Stimulated activated CD4-positive, alpha-beta T cell treated with anti-CD3 and anti-CD28 coated beads, Interleukin-1b, Interleukin-23, amount 100 ng/mL, for 48 hours (primary cell): ENCODE measurements at places on chromosomes 3 and 15.

- DNase-seq, result no peak
These were observed 205.9 kb upstream of the LINGO1 start for GRCh38 chr15:77838595-77838994.

DNA sequence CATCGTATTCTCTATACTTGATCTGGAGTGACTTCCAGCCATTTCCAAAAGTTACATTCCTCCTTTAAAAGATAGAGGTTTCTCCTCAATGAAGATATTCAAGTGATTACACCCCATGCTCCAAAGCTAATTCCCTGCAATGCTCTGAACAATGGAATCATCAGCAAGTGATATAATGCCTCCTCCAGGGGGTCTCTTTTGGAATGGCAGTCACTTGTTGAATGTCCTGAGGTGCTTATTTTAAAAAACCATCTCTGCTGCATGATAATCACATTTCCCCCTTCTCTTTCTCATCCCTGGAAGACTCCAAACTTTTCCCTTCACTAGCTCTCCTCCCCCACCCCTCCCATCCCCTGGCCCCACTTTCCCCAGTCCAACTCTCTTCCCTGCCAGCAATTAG, 2.6 kb downstream of the LHFPL4 start:
- no peak for DNase-seq

DNA sequence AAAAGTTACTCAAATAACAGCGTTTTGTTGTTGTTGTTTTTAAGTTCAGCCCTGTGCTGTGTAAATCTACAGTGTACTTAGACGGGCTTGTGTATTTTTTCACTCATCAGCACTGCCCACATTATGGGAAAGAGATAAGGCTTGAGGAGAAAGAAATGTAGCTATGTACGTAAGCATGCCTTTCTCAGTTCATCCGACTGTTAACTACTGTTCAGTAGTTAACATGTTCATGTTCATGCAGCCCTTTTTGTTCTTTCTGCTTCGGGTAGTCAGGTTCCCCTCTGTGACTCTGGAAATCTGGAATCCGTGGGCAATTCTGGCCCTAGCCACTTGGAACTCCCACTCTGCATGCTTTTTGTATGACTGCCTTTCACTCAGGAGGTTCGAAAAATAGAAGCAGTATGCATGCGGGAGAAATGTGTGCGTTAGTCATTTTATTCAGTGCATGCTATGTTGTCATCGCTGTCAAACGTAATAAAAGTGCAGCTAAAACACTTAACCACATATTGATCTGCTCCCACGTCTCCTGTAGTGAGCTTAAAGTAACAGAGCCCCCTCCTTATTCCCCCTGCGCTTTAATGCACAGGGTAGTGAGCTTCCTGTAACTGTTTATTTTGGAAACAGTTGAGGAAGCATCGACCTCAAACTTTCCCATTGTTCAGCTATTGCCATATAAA, 283.1 kb upstream of the NR2F2 start:
- DNase-seq, result no peak

GRCh38 chr15:60228101-60228500, 169.7 kb downstream of the ANXA2 start:
- DNase-seq, result no peak

DNA sequence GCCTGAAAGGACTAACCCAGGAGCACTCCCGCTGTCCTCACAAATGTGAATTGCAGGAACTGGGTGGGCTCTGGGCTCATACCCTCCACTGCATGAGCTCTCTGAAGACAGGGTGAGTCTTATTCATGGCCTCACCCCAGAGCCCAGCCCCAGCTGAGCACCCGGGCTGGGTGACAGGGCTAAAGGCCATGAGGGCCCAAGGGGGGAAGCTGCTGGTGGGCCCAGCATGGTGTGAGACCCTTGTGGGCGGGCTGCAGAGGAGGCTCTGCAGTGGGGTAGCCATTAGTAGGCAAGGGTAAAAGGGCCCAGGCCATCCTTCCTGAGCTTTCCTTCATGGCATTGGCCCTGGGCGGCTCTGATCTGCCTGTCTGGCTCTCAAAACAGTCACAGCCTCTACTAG, 30.3 kb downstream of the SRPRB start:
- DNase-seq, result no peak

- DNase-seq, result no peak
These were observed 84.1 kb downstream of the PIK3R4 start for GRCh38 chr3:130662501-130662996.

GRCh38 chr15:26103002-26103404, 239.9 kb upstream of the ATP10A start:
- no peak for DNase-seq

GRCh38 chr3:20245781-20246180, 59.8 kb upstream of the SGO1 start:
- no peak for DNase-seq

DNA sequence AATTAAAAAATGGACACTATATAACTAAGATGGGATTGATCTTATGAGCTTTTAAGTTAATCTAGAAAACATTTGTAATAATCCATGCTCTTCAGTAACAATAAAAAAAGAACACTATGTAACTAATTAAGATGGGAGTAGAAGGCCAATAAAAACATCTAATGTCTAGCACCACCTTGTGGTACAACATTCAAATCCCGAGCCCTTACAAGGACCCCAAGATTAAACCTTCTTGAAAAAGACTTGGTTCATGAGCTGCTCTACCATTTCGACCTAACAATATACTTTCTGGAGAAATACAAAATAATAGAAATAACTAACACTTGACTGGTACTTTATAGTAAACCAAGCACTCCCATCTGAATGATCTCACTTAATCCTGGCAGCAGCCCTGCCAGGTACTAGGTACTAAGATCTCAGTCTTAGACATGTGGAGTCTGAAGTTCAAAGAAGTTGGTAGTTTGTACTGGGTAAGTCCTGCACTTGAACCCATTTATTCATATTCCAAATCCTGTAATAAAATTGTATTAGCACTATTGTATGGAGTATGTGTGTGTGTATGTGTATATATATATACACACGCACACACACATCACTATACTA, 21.8 kb downstream of the METTL6 start:
- DNase-seq, result no peak

DNA sequence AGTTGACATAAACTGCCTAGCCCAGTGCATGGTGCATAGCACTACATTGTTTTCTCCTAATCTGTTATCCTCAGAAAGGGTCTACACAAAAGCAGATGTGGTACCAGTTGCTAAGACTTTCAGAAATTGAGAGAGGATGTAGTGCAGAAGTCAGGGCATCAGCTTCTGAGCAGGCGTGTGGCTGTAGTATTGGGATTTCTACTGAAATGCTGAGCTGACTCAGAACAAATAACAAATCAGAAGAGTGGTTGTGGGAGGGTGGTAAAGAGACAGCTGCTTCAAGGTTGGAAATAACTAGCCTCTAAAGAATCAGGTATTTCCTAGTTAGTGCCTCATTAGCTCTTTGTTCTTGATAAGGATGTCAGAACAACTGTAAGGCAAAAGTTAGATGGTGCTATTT, 161.3 kb downstream of the AKAP13 start:
- DNase-seq, result peak; percentile 15

DNA sequence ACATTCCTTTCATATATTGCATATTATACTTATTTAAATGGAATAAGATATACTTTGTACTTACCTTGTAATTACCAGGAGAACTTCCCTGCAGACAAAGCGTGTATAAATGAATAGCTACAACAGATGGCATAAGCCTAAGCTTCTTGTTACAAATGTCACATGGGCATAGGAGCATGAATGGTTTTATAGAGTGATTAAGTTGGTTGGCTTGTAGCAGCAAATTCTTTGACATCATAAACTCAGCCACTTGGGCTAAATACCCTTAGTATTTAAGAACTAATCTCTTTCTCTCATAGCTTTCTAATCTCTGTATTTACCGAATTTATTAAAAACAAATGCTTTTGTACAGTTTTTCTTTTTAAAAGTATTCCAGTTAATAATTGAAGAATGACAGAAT, at the start of gene UBAP1L:
Gene UBAP1L (minus strand): TSS at position 115 of the 400 bp plus-strand sequence. CDS start 8,985 bp downstream, outside the sequence.
- DNase-seq, result no peak

- no peak for DNase-seq
These were observed 126.8 kb downstream of the MITF start for GRCh38 chr3:69865925-69866679.
